ENCODE measurements at places on chromosomes 2 and 18. TPM values are rescaled to one million over a fixed set of nuclear protein-coding genes. Genes with fewer than 3 reads are reported as not detected.

Gene RPRM
- 3.1 TPM for total RNA-seq

Gene CPO
- not detected for total RNA-seq

Gene PSMA8
- total RNA-seq = 0.29 TPM

Gene SLC23A3
- 2.8 TPM for total RNA-seq

Gene GPC1
- total RNA-seq = 88.5 TPM

Gene KDSR
- total RNA-seq = 38.1 TPM

Gene MSTN
- 0.38 TPM for total RNA-seq

GRCh38 chr2:38835990-38836389 lies 39.7 kb downstream of the DHX57 start:
- no peak for DNase-seq

DNA sequence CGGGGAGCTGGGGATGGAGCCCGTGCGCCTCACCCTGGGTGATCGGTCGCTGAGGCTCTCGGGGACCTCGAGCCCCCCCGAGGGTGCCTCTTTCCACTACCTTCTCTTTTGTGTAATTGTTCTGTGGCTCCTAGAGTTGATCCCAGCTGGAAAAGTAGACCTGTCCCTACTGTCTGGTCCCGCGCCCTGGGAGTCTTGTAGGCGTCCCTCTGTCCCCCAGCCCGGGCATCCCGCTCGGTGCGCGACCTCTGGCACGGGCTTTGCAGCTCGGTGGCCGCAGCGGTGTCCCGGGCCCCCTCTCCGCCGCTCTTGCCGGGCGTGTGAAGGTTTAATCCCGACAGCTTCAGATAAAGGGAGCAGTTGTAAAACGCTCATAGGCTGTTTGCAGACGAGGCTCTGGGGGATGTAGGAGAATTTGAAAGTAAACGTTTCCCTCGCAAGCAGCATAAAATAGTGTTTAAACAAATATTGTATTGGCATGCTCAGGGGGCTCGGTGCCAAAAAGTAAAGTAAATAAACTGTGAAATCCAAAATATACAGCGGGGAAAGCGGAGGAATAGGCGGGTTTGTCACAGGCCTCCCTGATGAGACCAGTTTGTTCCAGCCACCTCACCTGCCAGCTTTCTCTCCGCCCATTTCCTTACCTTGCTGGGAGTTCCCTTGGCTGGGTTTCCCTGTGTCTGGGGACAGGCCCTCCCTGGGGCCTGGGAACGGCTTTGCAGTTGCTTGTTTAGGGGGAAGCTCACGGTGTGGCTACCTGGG lies 1.9 kb downstream of the GLI2 start:
- DNase-seq = peak; percentile 10

GRCh38 chr18:11654736-11655605 lies 34.1 kb upstream of the GNAL start:
- peak; percentile 66 for DNase-seq

GRCh38 chr18:29361843-29362242 lies 1184.9 kb upstream of the CDH2 start:
- DNase-seq = no peak

GRCh38 chr2:74206180-74206688 lies 7.8 kb downstream of the MTHFD2 start:
- no peak for DNase-seq

DNA sequence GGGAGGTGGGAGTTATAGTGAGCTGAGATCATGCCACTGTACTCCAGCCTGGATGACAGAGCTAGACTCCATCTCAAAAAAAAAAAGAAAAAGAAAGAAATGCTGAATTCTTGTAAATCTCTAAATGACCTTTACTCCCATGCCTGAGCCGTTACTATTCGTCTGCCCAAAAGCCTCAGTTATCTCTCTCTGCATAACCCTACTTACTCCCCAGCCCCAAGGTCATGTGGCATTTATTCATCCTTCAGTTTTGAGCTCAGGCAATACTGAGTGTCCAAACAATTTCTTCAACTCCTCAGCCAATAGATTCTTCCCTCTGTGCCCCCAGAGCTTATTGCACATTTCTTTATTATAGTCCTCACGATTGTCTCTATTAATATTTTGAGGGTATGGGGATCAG lies 28.8 kb downstream of the RAB1A start:
- no peak for DNase-seq

DNA sequence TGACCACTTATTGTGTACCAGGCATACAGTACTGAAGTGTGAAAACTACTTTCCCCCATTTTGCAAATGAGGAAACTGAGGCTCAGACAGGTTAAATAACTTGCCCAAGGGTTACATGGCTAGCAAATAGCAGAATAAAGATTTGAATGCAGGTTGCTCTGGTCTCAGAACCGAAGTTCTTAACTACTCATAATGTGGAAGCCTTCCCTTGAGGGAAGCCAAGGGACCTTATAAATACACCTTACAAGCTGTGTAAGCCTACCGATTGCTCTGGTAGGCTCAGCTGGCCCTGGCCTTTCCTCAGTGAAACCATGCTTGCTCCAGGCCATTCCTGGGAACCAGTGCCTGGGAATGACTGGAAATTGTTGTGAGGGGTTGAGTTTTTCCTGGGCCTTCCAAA lies 114.6 kb upstream of the CDCA7 start:
- no peak for DNase-seq

DNA sequence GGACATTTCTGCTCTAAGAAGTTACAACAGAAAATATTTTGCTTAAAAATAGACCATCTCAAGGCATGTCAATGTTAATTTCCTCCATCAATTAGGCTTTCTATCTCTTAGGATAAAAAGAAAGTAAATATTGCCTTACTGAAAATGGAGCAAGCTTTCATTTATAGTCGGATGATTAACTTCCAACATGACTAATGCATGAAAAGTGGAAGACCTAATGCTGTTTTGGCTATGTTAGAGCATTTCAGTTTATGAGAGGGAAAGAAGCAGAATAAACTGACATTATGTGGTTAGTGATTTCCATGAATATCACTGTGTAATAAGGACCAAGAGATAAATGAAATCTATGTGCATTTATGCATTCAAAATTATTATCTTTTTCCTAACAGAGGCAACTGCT lies 475.2 kb upstream of the UBE2E3 start:
- no peak for DNase-seq

DNA sequence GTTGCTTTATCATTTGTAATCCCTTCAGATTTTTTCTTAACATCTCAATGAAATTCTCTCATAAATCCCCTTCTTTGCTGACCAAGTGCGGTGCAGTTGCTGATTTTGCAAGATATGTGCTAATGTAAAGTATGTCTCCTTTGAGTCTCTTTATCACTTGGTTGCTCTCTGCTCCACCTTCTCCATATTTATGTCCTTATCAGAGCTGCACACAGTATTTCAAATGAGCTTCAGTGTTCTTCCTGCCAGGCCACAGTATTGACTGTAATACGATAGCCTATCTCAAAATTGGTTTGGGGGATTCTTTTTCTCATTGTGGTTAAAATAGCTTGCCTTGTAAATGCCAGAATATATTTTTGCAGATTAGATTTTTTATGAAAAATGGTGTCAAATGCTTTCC lies 32.2 kb downstream of the MAIP1 start:
- no peak for DNase-seq

DNA sequence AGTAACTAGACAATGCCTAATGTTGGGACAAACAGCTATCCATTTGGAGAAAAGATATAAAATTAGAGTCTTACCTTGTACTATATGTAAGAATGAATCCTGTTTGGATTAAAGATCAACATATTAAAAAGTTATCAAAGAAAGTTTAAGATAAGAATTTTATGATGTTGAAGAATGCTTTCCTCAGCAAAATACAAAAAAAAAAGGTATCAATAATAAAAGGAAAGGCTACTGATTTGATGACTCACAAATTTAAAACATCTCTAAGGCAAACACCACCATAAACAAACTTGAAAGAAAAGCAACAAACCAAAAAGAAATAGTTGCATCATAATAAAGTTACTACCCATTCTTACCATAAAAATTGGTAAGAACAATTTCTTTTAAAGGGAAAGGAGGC lies 92.7 kb downstream of the C1D start:
- DNase-seq = no peak

GRCh38 chr2:11354363-11355154 lies 10.1 kb upstream of the ROCK2 start:
- DNase-seq = no peak

DNA sequence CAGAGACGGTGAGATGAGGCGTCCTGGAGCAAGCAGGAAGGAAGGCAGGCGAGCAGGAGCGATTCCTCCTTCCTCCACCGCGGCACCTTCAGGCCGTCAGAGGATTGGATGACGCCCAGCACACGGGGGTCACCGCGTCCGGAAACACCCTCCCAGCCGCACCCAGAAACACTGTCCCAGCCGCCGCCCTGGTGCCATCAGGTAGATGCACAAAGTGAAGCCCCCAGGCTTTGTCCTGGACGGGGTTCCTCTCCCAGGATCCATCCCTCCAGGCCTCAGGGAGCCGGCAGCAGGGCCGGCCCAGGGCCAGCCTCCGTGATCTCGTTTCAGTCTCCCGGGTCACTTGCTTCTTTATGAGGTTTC lies 31.5 kb downstream of the RTP5 start:
- no peak for DNase-seq

DNA sequence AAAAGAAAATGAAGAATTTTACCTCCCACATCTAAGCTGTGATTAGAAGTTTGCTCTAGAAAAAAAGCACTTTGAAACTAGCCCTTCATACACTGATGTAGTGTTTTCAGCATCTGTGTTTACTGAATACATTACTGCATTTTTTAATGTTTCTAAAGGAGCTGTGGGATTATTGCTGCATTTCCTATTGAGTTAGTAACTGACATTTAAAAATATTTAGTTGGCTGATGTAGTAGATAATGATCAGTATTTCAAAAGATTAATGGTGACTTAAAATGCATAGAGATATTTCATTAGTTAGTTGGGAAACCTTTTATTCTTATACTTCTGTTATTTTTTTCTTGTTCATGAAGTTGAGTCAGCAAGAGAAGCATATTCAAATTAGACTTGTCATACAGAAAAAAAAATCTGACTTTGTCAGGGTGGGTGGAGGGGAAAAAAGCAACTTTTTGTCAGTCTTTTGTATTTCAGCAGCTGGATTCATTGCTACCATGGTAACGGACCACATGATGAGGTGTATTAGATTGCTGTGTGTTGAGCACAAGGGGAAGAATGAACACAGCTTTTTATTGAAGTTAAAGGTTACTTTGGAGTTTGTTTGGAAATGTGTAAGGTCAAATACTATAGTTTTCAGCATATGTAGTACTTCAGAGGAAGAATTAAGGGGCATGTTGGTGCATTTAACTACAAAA lies at the start of gene DTNA:
Gene DTNA, plus strand, starts transcription at position 549 of the 692 bp plus-strand sequence. CDS start 45,679 bp downstream, outside the sequence.
- no peak for DNase-seq

GRCh38 chr2:238947920-238948710 lies 100.2 kb downstream of the TWIST2 start:
- DNase-seq = no peak

DNA sequence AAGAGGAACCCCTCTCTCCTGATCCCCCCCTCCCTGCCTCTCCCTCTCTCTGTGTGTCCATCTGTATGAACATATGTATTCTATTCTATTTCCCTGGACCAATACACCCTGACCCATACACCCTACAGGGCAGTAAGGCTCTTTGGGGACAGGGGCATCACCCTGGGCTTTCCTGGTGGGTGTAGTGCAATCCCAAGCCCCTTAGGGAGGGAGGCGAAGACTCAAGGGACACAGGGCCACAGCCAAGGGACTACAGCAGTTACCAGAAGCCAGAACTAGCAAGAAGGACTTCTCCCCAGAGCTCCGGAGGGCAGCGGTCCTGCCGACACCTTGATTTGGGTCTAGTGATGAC lies 214.2 kb upstream of the RAB6C start:
- no peak for DNase-seq

DNA sequence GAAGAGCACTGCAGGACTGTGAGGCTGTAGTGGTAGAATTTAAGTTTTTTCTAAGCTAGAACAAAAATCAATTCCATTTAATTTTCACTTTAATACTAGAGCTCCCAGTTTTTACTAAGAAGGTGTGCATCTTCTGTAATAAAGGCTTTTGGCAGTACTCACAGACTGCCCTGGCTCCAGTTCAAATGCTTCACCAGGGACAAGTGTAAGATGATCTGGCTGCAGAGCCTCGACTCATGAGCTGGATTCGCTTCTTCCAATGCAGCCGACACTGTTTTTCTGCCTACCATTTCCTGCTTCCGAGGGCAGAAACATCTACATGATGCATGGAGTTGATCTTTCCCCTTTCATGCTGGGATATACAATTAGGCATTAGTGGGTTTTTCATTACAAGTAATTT lies 87.0 kb downstream of the FARSB start:
- no peak for DNase-seq

DNA sequence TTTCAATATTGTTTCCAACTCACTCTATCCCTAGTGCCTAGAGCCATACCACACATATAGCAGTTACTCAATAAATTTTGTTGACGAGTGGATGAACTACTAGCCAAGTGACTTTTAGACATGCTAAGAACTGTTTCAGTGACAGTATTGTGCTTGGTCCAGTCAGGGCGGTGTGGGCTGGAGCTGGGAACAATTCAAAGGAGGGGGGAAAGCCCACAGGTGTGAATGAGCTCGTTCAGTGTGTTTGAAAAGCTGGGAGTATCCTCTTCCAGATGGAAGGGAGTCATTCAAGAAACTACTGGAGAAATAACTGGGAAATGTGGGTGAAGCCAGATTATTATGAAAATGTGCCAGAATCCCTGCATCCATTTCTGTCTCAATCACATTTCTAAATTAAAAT lies 1.7 kb upstream of the SERPINE2 start:
- DNase-seq = no peak

DNA sequence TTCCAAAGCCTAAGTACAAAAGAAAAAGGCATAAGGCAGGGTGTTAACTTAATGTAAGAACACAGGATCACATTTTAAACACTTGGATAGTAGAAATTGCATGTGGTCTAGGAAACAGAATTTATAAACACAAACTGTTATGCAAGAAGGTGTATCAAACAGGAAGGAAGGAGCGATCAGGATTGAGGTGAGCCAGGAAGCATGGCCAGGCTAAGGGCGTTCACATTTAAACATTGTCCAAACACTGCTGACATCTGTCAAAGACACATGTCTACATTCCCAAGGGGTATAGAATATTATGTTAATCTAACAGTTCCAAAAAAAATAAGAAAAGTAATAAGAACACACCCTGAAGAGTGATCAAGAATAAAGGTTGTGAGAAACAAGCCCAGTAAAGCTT lies 71.3 kb downstream of the CCDC141 start:
- DNase-seq = no peak

GRCh38 chr2:187168720-187169713 lies 279.0 kb downstream of the CALCRL start:
- no peak for DNase-seq

DNA sequence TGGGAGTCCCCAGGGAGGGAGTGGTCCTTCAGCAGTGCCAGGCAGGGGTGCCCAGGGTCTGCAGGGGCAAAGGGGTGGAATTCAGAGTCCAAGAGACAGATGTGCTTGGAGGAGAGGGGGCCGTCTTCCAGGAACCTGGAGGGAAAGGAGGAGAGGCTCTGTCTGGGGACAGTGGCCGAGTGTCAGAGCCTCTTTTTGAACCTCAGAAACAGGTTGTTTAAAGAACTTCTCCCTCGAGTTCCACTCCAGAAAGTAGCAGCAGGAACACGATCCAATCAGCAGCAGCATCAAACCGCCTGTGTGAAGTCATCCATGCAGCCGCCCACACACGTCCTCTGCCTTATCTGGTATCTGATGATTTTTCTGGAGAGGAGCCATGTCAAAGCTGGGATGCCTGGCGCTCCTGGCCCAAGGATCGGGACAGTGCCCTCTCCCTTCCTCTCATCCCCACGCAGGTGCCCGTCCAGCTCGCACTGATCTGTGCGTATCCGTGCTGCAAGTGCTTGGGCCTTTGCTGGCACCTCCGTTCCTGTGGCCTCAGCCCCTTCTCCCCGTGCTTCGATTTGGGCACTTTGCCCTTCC lies 205.1 kb downstream of the NDUFA10 start:
- DNase-seq = peak; percentile 5

Measured in progenitor cell of endocrine pancreas (in vitro differentiated cells).